ENCODE measurements at places on chromosomes 5 and 9.

DNA sequence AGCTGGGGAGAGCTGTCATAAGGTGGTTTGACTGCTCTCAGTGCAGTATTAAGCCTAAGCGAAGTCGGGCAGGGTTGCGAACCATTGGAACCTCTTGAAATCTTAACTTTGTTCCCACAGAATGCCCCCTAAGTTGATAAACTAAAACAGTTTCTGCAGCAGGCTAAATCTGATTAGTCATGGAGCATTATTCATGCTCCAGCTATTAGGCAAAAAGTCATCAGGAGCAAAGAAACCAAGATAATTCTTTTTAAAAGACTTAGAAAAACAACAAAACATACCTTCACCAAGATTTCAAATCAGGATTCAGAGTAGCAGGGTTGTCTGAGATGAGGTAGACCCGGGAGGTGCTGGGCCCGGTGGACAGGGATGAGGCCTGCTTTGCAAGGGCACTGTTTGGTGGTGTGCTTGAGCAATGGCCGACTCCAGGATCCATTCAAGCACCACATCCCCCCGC is 69.9 kb upstream of the PLPP1 start:
- DNase-seq: no peak

GRCh38 chr9:26170190-26170589 is 491.9 kb upstream of the TUSC1 start:
- no peak for DNase-seq

DNA sequence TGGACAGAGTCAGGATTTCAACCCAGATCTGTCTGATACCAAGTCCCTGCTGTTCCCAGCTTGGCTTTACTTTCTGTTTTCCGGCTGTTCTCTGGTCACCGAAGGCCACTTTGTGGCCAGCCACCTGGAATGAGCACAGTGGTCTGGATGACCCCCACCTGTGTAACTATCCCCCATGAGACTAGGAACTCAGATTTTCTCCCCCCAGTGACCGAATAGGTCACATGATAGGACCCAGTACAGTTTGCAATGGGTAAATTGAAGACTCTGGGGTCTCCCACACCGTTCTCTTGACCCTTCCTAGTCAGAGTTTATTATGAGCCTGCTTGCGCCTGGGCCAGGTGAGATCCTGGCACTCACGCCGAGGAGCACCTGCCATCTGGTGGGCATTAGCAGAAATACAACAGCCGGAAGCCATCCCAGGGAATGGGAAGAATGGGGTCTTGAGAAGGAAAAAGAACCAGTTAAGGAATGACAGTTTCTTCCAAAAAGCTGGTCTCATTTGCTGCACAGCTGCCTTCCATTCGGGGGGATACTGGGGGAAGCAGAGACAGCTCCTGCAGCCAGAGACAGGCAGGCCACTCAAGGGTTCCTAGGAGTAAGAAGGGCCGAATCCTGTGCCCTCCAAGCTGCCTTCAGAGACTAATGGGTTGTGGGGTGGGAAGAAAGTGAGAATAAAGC is 7.1 kb downstream of the PHYHD1 start:
- no peak for DNase-seq

GRCh38 chr9:95666785-95667155 is 150.0 kb upstream of the PTCH1 start:
- DNase-seq: no peak

- no peak for DNase-seq
Observed at GRCh38 chr5:14880688-14881087, 9.1 kb upstream of the ANKH start.

GRCh38 chr5:76696251-76696650 is 19.7 kb upstream of the F2R start:
- DNase-seq: no peak

GRCh38 chr5:67807439-67807888 is 408.1 kb upstream of the PIK3R1 start:
- DNase-seq: no peak

GRCh38 chr9:96435345-96435744 is 14.6 kb upstream of the HABP4 start:
- no peak for DNase-seq

DNA sequence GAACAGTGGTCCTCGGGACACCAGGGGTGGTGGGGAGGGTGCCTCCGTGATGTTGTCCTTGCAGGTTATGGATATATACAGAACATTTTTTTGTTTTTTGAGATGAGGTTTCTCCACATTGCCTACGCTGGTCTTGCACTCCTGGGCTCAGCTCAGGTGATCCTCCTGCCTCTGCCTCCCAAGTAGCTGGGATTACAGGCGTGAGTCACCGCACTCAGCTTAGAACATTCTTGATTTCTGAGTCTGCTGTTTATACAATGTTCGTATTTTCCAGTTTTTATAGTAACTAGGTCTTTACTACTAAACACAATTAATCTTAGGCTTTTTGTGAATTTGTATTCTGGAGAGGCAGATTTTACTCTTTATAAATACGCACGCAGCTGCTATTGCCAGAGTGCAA is 6.0 kb downstream of the PMPCA start:
- no peak for DNase-seq

DNA sequence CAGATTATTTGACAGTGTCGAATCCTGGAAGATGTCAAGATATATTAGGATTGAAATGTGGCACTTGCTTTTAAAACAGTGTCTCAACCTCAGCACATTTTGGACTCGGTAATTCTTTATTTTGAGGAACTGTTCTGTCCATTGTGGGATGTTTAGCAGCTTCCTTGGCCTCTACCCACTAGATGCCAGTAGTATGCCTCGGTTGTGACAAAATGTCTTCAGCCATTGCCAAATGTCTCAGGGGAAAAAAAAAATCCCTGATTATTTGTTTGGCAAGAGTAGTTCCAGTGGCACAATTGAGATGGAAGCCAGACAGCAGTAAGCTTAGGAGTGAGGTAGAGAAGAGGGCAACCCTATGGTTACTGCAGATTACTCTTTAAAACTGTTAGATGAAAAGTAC is 694.5 kb upstream of the RIOK2 start:
- no peak for DNase-seq

GRCh38 chr9:121836366-121836885 is 185.0 kb downstream of the DAB2IP start:
- no peak for DNase-seq

DNA sequence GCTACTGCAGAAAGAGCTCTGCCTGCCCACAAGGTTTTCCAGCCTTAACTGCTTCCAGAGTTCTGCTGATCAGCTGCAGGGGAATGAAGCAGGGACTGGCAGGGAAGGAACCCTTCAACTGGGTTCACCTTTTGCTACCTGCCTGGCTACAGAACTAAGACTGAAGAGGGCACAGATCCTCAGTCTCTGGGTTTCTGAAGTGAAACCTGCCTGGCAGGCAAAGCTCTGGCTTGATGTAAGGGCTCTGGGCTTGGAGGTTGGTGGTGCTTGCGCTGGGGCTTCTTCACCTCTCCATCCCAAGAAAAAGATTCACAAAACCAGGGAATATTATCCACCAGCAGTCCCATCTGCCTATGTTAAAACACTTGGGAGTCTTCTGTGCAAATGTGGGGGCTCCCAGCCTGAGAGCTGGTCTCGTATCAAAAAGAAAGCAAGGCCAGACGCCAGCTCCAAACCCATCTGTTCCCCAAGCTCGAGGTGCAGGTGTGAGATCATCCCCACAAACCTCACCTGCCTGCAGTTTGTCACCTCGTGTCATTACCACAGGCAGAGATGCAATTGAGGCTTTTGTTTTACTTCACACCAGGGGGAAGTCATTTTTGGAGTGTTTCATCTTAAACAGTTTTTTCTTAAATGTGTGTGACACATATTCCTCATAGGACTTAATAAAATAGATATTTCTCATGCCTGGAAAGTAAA is 58.3 kb downstream of the BNC2 start:
- no peak for DNase-seq

GRCh38 chr9:89430995-89431394 is 66.9 kb downstream of the SEMA4D start:
- no peak for DNase-seq

DNA sequence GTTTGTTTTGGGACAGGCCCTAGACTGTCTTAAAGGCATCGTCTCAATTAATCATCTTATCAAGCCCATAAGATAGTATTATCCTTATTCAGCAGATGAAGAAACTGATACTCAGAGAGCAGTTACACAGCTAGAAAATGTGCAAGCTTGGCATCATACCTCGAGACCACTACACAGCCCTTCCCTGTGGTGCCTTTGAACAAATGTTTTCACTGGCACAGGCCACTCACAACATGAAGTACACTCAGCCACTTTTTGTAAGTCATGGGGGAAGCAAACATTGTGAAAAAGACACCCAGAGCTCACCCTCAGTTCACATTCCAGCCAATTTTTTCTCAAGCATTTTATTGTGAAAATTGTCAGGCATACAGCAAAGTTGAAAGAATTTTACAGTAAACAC is 122.5 kb downstream of the WDR41 start:
- DNase-seq: no peak

DNA sequence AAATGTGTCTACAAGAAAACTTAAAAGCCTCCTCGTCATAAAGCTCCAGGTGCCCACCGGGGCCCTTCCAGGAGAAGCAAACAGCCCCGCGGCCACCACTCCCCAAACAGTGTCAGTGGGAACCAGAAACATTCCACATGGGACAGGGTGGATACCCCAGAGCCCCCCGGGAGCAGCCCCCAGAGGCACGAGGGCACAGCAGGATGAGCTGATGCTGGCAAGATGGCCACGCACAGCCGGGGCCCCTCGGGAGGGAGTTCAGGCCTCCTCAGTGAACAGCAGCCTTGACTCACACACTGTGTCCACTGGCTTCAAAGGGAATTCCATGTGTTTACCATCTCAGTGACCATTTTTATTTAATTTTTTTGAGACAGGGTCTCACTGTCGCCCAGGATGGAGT is 10.5 kb downstream of the EXD3 start:
- no peak for DNase-seq

DNA sequence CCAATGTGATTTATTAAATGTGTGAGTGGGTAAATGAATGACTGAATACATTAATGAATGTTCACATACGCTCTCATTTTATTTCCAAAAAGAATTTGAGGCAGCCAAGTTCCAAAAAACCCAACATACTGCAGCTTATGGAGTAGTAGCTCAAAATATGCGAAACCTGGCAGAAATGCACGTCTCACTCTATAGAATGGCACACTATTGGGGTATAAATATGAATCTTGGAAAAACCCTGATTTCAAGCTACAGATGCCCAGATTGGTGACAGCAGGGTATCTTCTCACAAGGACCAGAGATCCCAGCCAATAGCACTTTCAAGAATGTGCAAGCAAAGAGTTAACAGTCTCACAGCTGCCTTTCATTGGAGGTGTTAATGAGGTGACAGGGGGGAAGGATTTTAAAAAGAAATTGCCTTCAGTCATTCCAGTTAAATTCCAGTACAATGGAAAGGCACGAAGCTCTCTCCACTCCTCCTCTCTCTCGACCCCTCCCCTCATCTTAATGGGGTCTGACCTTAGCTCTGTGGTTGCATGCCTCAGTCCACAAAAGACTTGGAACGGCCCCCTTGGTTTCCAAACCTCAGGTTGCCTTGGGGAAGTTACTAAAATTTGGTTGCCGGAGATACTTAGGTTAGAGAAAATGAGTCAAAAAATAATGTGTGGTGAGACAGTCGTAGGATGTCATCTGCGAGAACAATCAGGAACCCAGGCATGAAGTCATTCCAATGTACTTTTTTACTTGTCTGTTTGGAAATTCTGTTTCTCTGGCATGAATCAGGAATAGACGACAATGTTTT is 307.4 kb downstream of the NFIB start:
- DNase-seq: no peak

DNA sequence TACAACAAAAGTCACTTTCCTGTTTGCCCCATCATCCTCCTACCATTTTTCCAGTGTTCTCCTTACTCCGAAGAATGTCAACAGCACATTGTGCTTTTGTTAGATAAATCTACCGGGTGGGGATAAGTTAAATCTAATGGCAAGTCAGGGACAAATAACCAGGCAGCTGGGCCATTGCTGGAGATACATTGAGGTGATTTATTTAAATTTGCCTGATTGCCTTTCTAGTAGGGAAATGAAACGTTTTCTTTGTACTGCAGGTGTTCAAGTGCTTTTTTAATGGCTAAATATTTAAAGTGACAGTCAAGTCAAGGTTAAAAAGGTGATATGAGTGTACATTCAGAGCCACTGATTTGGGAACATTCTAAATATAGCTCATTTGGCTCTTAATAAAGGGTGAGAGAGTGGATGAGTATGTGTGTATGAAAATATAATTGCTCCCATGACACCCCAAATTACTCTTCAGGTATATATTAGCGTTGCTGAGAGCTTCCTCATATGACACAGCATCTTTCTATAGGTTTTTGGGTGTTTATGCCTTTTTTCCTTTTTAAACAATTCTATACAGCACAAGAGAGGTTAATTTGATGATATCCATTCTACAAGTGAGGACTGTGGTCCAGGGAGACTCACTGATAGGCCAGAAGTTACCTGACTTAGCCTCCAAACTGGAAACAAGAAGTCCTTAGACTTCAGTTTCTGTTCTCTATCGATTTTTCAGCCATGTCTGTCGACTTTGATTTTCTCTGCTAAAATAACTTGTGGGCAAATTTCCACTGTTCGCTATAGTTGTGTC is 51.9 kb downstream of the DMRT2 start:
- no peak for DNase-seq

DNA sequence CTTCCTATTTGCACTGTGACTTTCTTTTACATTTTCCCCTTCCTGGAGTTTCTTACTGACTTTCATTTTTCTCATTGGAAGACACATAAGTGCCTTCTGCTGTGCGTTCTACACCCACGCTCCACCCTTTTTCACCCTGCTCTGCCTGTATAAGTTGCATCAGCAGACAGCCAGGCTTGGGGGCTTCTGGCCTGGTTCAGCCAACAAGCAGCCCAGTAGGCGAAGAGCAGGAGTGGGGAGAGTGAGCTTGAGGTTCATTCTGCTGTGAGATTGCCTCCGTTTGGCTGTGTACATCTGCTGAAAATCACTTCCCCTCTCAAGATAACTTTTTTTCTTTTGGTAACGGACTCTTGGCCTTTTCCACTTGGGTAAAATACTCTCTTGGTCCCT is 38.4 kb downstream of the RASGRF2 start:
- DNase-seq: no peak
